ENCODE measurements at places on chromosomes 3 and 15.

DNA sequence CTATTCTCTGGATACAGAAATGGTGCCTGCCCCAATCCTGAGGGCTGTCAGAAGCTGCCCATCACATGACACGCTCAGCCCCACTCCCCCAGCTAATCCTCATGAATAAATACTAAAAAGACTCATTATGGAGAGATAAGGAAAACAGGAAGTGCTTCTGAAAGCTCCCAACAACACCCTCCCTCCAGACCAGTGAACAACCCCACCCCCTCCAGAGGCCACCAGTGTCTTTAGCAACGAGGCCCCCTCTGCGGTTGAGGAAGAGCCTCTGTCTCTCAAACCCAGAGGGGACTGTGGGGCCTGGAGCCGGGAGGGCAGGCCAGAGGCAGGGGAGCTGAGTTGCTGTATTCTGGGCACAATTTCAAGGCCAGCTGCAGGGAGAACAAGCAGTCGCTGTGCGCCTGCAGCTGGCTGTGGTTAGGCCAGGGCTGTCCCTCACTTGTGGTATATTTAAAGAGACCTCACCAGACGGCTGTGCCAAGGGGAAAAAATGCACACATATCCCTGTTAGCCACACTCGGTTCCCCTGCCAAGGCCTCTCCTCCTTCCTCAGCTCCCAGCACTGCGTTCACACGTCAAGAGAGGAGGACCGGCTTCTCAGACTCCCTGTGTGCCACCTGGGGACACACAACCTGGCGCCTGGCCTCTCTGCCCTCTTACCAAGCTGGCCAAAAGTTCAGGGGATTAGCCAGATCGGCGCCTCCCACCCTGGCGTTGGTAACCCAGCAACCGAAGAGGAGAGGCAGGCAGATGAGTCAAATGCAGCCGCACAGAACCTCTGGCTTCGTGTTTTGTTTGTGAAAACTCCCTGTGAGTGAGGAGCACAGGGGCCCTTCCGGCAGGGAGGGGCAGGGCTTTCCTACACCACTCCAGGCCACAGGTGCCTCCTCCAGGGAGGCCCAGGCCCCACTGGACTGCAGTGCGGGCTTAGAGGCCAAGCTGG lies 101.2 kb upstream of the ETV5 start:
- peak; percentile 26 for DNase-seq

DNA sequence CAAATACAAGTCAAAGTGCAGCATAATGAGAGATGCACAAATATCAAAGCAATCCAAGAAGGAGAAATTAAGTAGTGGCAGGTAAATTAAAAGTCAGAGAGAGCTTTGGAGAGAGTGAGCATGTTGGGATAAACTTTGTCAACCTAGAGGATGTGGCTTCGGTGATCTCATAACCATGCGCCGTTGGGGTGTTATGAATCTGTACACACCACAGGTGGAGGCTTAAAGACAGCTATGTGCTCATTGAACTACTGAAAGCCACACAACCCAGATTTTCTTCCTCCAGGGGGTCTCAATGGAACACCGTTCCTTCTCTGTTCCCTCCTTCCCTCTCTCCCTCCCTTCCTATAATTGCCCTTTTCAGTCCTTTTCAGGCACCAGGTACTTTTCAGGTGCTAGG lies 52.0 kb downstream of the SUCNR1 start:
- no peak for DNase-seq

DNA sequence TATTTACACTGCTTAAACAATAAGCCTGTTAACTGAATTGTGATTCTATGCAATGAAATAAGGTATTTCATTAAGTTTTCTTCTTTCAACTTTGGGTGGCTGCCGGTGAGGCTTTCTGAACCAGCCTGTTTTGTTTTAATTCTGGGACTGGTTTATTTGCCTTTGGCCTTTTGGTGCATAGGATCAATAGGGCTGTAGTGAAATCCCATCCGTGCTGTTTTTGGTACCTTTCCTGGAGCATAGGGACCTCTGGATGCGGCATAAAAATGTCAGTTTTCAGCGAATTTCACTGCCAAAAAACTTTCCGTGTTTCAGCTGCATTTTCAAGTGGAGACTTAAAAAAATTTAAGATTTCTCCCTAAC lies 514 bp downstream of the PLS1 start:
- DNase-seq = no peak

- DNase-seq = no peak
Measured at GRCh38 chr15:45734260-45734711, 99.5 kb downstream of the SQOR start.

GRCh38 chr15:37204692-37205091 lies 104.3 kb upstream of the MEIS2 start:
- DNase-seq = no peak

DNA sequence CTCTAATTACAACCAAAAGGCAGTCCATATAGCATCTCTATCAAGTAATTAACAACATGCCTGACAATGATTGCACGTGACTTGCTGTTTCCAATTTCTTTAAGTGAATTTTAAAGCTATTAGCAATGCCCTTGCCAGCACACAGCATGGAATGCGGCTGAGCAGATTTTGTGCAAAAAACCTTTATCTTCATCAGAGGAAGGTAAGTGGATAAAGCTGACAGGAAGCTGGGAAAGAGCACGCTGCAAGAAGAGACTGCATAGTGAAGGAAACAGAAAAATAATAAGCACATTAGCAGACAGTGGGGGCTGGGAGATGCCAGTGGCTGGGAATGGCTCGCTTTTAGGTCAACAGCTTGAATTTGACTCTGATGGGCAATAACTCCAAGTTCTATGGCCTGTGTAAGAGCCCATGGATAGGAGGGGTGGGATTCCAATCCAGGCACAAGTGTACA lies 138.8 kb downstream of the PDZRN3 start:
- no peak for DNase-seq

DNA sequence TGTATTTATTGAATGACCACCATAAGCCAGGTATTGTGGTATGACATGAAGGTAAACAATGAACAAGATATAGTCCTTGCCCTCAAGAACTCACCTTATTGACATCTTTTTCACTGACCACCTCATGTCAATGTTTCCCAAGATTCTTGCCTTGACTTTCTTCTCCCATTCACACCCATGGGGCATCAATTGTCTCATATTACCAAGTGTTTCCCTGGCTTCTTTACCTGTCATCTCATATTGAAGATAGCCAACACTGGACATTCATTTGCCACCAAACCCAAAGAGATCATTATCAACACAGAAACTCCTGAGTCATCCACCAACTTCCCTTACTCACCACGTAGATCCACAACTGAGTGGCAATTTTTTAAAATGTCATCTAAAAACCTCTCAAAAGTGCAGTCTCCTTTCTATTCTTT lies 2.2 kb downstream of the EFHB start:
- DNase-seq = no peak

DNA sequence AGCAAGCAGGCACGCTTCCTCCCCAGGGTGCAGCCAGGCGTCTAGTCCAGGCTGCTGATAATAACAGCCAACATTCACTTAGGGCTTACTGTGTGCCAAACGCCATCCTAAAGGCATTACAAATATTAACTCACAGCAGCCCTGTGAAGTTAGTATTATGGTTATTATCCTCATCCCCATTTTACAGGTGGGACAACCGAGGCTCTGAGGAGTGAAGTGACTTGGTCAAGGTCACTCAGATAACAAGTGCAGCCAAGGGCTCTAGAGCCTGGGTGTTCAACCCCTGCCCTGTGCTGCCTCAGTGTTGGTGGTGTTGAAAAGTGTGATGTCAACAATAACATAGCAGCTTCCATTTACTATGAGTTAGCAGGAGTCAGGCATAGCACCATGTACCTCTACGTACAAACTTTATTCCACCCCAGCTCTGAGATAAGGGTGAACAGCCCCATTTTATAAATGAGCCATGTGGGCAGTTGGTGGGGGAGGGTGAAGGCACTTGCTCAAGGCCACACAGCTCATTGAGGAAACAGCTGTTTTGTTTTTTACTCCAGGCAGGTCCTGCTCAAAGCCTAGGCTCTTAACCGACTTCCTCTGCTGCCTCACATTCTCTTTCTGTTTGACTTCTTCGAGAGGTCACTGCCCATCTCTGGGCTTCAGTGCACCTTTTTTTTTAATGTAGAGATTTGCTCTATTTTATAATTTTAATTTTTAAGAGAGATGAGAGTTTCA lies 24.0 kb upstream of the TRH start:
- no peak for DNase-seq

GRCh38 chr3:60669636-60670035 lies 581.6 kb downstream of the FHIT start:
- DNase-seq = no peak

- DNase-seq = no peak
Measured at GRCh38 chr3:66256806-66257205, 36.0 kb downstream of the SLC25A26 start.

- no peak for DNase-seq
Measured at GRCh38 chr3:72128921-72129320, 344.0 kb upstream of the PROK2 start.

DNA sequence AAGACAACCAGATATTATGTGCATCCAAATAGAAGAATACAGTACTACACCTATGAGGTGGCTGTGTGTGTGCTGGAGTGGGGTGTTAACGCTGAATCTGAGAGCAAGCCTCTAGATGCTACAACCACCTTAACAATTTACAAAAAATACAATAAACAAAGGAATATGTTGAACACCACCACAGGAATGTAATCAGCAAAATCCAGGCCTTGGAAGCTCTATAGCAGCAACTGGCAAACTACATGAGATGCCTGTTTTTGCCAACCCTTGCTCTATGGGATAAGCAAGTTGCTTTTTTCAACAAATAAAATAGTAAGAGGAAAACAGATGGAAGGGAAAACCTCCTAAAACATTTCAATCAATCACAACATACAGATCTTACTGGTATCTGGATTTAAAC lies 23.9 kb downstream of the SLTM start:
- no peak for DNase-seq

GRCh38 chr3:112007633-112008032 lies 8.9 kb downstream of the TAGLN3 start:
- DNase-seq = no peak

- DNase-seq = no peak
Measured at GRCh38 chr3:169661361-169662131, 2.0 kb downstream of the MECOM start.

GRCh38 chr3:79517766-79518413 lies 249.9 kb downstream of the ROBO1 start:
- DNase-seq = no peak

DNA sequence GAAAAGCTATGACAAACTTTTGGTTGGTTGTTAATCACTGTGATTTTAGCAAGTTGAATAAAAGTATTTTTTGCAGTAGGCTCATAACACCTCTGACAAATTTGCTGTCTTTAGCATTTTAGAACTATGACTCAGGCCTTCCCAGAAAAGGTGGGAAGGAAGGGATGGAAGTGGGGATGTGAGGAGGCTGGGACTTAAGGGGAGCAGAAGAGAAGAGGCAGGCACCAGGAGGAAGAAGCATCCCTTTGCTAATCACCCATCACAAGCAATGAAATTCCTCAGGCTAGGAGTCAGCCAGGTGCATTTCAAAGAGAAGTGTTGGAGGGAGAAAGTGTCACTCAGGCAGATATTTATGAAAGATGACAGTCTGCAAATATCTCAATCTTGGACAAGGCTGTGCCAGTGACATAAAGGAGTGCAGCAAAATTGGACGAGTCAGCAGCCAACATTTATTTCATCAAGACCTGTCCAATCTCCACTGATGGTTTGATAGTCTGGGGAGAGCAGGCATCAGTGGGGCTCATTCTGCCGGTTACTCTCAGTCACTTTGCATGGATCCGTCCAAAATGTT lies 337.3 kb upstream of the ARRDC4 start:
- DNase-seq = no peak

GRCh38 chr3:74614107-74614967 lies at the start of gene CNTN3:
TSS of gene CNTN3 (minus strand) at chr3:74614659. CDS start at chr3:74521112, 93,547 bp downstream.
- no peak for DNase-seq

DNA sequence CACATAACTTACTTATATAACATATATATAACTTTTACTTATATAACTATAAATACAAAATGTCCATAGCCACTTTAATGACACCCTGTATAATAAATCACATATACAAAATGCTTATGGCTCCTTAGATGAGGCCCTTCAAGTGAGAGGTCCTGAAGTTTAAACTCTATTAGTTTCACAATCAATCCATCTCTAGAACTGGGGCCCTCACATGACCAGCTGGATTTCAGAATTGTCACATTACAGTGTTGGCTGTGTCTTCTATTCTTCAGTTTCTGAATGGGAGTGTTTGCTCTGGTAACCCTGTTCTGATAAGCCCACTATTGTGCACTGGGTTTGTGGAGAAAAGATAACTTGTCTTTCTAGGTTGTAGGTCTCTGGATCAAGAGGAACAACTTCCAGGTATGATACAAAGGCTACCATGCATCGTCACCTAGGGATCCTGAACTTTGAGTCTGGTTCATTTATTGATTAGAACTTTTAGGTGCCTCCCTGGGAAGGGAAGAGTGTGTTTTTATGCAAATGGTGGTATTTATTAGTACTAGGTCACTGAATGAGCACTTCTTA lies 107.9 kb downstream of the DNAH12 start:
- no peak for DNase-seq

DNA sequence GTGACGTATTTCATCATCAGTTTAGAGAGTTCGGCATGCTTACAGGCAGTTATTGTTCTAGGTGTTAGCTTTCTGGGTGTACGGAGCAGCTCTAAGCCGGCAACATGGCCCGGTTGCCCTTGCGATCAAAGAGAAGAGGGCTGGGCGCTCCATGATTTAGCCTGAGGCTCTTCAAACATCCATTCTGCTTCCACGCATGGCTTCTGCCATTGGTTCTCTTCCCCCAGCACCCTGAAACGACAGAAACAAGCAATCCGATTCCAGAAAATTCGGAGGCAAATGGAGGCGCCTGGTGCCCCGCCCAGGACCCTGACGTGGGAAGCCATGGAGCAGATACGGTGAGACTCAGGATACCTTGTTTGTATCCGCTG lies 574 bp downstream of the NGRN start:
- DNase-seq = peak; percentile 55

- DNase-seq = no peak
Measured at GRCh38 chr15:81612631-81613030, 238.6 kb upstream of the TMC3 start.

- no peak for DNase-seq
Measured at GRCh38 chr3:53478166-53478830, 16.1 kb upstream of the CACNA1D start.

DNA sequence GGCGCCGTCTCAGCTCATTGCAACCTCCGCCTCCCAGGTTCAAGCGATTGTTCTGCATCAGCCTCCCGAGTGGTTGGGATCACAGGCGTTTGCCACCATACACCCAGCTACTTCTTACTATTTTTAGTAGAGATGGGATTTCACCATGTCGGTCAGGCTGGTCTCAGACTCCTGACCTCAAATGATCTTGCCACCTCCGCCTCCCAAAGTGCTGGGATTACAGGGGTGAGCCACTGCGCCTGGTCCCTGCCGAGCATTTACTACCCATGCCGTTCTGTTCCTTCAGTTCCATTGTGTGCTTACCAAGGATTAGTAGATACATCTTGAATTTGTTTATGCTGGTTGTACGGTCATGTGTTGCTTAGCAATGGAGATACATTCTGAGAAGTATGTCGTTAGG lies 10.3 kb downstream of the CHD2 start:
- DNase-seq = no peak

Measured in activated naive CD8-positive, alpha-beta T cell treated with anti-CD3 and anti-CD28 coated beads for 36 hours (primary cell).